ENCODE measurements at places on chromosomes 4 and X. TPM values are rescaled to one million over a fixed set of nuclear protein-coding genes. Genes with fewer than 3 reads are reported as not detected.

Gene MAGED4B
- 34.6 TPM for polyA plus RNA-seq

DNA sequence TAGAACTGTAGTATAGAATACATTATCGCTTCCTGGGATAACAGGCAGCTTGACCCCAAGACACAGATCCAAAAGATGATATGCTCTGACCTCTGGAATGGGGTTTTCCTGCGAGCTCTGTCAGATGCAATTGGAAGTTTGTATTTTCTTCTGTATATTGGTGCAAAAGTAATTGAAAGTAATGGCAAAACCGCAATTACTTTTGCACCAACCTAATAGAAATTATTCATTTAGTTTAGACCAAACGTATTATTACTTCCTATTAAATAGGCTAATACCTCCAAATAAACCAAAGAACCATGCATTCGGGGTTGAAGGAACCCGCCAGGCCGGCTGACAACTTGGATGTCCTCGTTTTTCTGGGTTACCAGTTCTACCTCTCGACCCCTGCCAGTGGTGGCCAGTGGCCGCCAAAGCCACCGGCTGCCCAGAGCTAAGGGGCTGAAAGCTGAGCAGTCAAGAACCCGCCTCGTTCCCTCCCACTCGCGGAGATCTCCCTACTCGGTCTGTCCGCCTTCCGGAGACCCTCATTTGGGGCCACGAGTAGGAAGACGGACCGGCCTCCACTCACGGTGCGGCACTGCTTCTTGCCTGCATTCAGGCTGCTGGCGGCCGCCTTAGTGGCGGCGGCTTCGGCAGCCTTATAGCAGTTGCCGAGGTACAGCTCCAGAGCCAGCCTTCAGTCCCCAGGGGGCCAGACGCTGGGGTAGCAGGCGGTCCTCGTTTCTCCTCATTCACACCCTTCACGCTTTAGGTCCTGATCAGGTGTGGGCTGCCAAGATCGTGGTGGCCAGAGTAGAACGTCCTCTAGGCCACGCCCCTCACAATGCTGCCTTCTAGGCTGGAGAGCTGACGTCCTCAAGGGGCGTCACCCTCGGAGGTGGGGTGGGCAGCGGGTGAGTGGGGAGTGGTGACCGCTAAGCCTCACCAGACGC, 121.9 kb downstream of the RBMX2 start:
- H3K27ac ChIP-seq: no peak overlapping the region
- no peaks in the 10 kb centered on the region for H3K4me1 ChIP-seq
- DNase-seq: peak; percentile 15
- no peaks in the 10 kb centered on the region for H3K27me3 ChIP-seq

DNA sequence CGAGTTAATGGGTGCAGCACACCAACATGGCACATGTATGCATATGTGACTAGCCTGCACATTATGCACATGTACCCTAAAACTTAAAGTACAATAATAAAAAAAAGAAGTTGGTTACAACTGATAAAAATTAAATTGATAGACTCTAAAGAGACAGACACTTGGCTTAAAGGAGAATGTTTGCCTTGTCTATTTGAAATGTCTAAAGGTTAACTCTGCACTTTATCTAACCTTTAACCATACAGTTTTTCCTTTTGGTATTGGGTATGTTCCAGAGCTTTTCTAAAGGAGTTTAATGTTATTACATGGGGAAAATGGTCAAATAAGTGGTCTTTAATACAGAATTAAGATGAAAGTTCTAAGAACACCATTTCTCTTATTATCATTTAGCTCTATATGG, 145.1 kb upstream of the HCCS start:
- no peaks in the 10 kb centered on the region for H3K27me3 ChIP-seq
- H3K27ac ChIP-seq: no peak overlapping the region
- no peaks in the 10 kb centered on the region for H3K36me3 ChIP-seq
- no peak for DNase-seq
- no peaks in the 10 kb centered on the region for H3K4me1 ChIP-seq
- no peak overlapping the region for H3K4me3 ChIP-seq

DNA sequence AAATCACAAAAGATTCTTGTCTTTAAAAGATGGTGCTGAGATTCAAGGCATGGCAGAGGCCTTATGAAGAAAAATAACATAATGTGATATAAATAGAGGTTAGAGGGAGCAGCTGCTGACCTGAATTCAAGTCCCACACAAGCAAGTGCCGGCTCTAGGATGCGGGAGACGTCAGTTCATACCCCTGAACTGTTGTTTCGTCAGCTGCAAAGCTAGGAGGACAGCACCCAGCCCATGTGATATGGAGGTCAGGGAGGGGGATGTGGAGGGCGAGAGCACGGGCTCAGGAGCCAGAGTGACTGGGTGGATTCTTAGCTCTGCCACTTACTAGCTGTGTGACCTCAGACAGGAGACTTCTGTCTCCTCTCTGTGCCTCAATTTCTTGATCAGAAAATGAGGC, 77.9 kb downstream of the JAKMIP1 start:
- H3K36me3 ChIP-seq: no peaks in the 10 kb centered on the region
- DNase-seq: no peak
- H3K4me3 ChIP-seq: no peak overlapping the region
- no peaks in the 10 kb centered on the region for H3K4me1 ChIP-seq
- no peaks in the 10 kb centered on the region for H3K27me3 ChIP-seq

DNA sequence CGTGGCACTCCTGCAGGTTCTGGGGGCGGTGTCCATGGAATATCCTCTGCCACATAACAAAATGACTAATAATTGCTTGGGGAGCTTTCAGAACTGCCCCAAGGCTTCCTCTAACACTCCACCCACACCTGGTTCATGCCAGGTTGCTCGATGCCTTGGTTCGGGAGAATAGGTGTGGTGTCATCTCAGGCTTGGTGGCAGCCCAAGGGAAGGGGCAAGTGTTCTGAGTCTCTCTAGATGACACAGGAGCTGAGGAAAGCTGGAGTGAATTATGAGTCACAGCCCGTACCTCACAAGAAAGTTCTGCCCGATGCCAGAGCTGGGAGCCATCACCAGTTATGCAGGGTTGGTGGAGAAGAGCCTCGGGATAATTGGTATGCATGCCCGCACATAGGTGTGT, 14.7 kb downstream of the FTSJ1 start:
- H3K36me3 ChIP-seq: no peaks in the 10 kb centered on the region
- H3K27me3 ChIP-seq: no peaks in the 10 kb centered on the region
- DNase-seq: no peak

GRCh38 chrX:10769696-10770619, 149.6 kb upstream of the MID1 start:
- peaks cover 4% of the 10 kb centered on the region for H3K4me1 ChIP-seq
- H3K27ac ChIP-seq: no peak overlapping the region
- no peak overlapping the region for H3K4me3 ChIP-seq
- DNase-seq: peak; percentile 27

Measured in endothelial cell of umbilical vein (primary cell).